Mammary epithelial cell (primary cell): ENCODE measurements at places on chromosomes 13 and 19. TPM values are rescaled to one million over a fixed set of nuclear protein-coding genes. Genes with fewer than 3 reads are reported as not detected.

Gene CEACAM7
- not detected in 2 replicates for total RNA-seq

Gene CGB3
- not detected for total RNA-seq

Gene ZNF667
- 8.7 TPM for total RNA-seq

Gene IFNL2
- total RNA-seq: not detected in 2 replicates

Gene SLITRK1
- total RNA-seq: not detected in 2 replicates

Gene DBP
- 0.32 and 0.73 TPM in 2 replicates for total RNA-seq

Gene BRD4
- 22.2 TPM for total RNA-seq

Gene ZNF554
- total RNA-seq: 5.8 TPM
